ENCODE measurements at places on chromosomes 3 and 15. TPM values are rescaled to one million over a fixed set of nuclear protein-coding genes. Genes with fewer than 3 reads are reported as not detected.

COL6A5 gene
- not detected for total RNA-seq

ILDR1 gene
- not detected for total RNA-seq

DNA sequence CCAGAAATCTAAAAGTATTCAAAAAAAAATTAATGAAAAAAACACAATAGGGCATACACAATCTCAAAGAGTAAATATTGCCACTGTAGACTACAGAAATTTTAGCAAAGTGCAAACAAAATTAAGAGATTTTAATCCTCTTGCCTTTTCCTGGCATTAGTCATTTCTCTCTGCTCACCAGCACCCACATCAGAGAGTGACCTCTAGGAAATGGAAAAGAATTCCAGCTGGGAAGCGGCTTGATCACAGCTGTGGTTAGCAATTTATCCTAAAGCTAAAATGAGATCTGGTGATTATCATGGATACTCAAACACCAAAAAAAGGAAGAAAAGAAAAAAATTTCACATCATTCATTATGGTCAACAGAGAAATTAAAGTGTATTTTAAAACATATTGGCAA lies 7.5 kb downstream of the CSNK1G1 start:
- DNase-seq: no peak

- DNase-seq: no peak
Measured at GRCh38 chr3:155572085-155572484, 172.8 kb downstream of the PLCH1 start.

LRRIQ4 gene
- total RNA-seq: not detected

- DNase-seq: no peak
Measured at GRCh38 chr3:48394391-48394790, 22.4 kb downstream of the FBXW12 start.

GRCh38 chr3:5811016-5811415 lies 623.5 kb downstream of the EDEM1 start:
- DNase-seq: no peak

DNA sequence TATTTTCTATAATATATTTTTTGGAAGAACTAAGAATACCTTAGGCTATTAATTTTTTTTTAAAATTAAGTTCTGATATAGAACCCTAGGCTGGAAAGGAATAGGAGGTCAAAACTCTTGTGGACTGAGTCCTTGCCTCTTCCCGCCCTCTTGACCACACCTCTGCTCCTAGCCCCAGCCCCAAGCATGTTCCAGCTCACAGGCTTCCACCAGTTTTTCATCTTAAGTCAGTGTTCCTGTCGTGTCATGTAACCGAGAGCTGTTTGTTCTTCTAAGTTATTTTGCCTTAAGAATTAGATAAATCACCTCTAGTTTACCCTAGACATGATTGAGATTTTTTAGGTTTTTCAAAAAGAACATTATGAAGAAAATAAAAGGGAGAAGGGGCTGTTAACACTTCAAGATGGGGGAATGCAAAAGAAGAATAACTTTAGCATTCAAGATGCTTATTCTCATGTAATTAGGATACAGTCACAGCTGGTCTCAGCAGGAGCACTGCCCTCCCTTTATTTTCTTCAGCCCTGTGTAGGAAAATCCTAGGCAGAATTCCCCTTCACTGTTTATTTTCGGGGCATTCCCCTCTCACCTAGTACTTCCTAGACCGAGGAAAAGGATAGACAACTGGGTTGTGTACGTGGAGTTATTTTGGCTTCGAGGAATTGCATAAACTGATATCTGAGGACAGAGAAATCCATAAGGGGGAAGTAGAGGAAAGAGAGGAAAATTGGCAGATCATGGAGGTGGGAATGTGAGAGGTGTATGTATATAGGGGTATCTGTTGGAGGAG lies 110.2 kb downstream of the CMSS1 start:
- no peak for DNase-seq

- DNase-seq: no peak
Measured at GRCh38 chr3:64405211-64405835, 180.1 kb upstream of the PRICKLE2 start.

DNA sequence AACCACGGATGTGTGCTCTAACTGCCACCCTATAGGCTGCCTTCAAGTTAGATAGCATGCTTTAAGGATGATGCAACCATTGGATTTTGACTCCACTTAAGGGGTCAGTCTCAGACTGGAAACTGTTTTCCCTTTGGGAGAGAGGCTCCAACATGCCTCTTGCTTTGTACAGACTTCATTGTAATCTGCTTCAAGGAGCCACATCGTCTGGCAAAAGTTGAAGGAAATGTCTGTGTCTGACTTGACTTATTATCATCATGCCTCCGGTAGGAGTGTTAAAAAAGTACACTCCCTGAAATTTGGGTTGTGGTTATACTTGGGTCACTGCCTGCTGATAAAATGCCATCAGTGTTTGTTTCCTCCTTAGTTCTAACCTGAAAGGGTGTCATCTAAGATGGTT lies 245.4 kb upstream of the CDIN1 start:
- DNase-seq: no peak

OR5H2 gene
- not detected for total RNA-seq

GRCh38 chr3:54213907-54214306 lies 91.6 kb downstream of the CACNA2D3 start:
- DNase-seq: no peak

DNA sequence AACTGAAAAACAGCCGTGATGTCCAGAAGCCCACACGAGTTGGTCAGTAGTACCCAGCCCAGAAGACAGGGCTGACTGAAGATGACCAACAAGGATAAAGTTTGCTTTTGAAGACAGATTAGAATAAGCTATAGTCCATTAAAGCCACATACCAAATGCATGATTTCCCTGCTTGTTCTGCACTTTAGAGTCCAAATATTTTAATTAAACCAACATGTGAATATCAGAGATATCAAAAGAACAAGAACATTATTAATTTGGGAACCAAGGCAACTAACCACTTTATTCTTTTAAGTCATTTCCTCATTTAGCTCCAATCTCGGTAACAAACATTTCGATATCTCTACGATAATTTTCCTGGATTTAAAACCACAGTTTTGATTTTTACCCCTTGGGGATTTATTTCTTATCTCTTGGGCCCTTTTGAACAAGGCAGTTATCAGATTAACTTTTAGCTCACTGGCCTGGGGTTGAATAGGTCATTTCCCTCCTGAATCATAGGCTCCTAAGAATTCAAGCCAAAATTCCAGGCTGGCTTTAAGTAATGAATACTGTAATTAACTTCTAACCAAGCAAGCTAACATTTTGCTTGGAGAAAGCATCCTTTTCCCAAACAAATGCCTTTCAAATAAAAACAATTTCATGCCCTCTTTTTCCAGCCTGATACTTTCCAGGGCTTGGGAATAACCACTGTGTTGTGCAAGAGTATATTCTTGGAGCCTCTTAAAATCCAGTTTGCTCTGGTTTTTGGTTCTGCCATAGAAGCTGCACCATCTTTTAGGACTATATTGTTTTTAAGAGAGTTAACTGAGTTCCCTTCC lies 102.9 kb upstream of the NR2E3 start:
- DNase-seq: no peak

- DNase-seq: no peak
Measured at GRCh38 chr3:30353711-30354467, 252.5 kb upstream of the TGFBR2 start.

CLDN18 gene
- total RNA-seq: 0.09 TPM

PCLAF gene
- total RNA-seq: not detected

ZMYND10 gene
- total RNA-seq: 1.9 TPM

C15orf39 gene
- total RNA-seq: 25.5 TPM

PRR23E gene
- total RNA-seq: not detected

GRCh38 chr15:27705056-27705455 lies 394.1 kb downstream of the OCA2 start:
- DNase-seq: no peak

- no peak for DNase-seq
Measured at GRCh38 chr3:178676942-178677790, 140.9 kb downstream of the KCNMB2 start.

- DNase-seq: no peak
Measured at GRCh38 chr3:17743658-17743995, 1.2 kb upstream of the TBC1D5 start.

GRCh38 chr3:177145381-177145780 lies 51.9 kb downstream of the TBL1XR1 start:
- no peak for DNase-seq

DNA sequence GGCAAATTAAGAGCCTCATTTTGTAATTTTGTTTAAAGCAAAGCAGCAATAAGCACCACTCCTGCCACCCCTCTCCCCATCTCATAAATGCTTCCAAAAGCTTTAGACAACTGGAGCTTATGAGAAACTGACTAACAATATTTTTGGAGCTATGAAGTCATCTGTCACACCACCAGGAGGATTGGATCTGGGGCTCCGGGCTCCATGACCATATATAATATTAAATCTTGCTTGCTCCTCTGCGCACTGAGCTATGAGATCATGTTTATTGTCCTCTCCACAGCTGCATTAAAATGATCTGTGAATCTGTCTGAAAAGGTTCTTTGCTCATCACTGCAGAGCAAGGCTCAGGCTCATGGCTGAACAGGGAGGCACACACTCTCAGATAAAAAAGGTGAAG lies 323.7 kb downstream of the ZNF621 start:
- no peak for DNase-seq

DNA sequence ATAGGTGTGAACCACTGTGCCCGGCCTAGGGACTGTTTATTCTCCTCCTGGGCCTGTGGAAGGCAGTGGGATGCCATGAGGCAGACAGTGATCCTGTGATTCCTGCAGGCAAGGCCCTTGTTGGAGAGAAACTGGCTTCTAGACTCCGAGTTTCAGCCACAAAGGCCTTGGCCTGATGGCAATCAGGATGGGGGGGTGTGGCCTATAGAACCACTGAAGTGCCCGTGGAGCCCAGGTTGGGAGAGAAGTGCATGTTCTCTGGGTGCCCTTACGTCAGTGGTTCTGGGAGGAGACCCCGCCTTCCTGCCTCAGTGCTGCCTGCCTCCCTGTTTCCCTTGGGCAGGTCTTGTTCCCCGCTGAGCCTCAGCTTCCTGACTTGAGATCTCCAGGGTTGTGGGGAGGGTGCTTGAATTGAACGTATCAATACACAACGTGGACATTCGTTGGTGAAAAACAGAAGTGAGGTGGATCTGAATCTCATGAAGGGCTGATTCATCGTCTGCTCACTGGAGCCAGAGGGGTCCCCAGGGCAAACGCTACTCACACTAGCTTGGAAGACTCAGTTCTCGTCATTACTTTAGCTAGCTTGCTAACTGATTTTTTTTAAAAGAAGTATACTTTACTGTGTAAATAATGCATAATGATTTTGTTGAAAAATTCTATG lies 31.8 kb downstream of the IRAK2 start:
- no peak for DNase-seq

DNA sequence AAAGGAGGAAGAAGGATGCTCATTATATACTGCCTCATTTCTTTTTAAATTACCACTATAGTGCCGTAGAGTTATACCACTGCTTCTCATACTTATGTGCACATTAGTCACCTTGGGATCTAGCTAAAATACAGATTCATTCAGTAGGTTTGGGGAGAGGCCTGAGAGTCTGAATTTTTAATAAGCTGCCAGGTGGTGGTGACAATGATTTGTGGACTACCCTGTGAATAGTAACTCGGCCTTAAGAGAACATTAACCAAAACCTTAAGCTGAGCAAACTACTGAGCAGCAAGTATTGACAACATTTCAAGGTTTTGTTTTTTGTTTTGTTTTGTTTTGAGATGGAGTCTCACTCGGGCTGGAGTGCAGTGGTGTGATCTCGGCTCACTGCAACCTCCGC lies 19.8 kb downstream of the UBA5 start:
- no peak for DNase-seq

DNA sequence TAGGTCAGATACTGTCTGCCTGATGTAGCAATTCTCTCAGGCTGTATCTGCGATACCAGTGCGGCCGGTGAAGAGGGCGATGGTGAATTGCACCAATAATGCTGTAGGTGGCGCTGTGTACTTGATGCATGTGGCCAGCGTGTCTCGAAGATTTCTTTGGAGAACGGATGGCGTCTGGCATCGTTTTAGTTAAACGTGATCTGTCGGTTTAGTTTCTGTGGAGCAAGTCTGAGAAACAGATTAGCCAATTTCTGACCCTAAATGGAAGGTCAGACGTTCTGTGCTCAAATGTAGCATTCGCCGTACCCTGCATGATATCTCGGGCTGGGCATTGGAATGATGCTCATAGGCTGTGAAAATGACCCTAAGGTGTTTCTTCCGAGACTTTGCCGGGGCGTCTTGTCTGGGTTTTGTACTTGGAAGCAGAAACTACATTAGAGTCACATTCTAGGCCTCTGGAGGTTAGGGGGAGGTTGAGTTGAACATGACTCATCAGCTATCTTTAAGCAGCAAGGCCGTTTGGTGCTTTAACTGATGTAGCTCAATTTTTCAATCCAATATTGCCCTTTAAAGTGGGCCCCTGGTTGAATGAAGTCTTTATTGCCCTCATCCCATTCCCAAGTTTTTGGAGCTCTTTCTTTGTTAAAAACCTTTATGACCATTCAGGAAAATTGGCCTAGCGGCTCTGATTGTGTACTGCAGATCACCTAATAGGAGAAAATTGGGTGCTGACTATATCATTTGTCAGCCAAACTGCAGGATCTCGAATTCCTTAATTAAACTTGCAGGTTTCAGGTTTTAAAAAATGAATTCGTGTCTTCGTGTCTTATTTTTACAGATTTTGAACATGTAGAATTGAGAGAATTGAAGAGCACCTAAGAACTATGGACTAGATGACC lies 80.0 kb downstream of the SQOR start:
- DNase-seq: no peak

GRCh38 chr3:168088106-168088720 lies 7.5 kb downstream of the GOLIM4 start:
- DNase-seq: no peak

GRCh38 chr3:94171954-94172353 lies 109.1 kb downstream of the NSUN3 start:
- no peak for DNase-seq

ALDH1A2 gene
- total RNA-seq: 7.1 TPM

GRCh38 chr3:100864471-100865250 lies 128.6 kb downstream of the ABI3BP start:
- no peak for DNase-seq

- DNase-seq: no peak
Measured at GRCh38 chr3:44894485-44894884, 20.1 kb downstream of the TGM4 start.

DNA sequence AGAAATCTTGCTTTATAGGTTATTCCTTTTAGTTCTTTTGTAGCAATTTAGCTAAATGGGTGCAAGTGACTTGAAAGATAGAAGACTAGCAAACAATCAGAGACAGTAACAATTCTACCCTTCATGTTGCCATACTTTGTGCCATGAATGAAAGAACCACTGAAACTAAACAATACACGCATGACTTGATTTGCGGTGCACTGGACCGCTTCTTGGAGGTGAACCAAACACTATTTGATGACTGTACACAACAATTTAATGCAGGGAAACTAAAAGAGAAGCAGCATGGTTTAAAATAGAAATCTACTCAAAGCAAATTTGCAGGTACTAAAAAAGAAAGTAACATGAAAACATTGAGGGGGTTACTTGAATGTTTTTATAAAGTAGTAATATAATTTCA lies 331.0 kb upstream of the RARB start:
- no peak for DNase-seq

Data from sciatic nerve (tissue), 2 donors.